Foreskin keratinocyte (primary cell): ENCODE measurements at places on chromosomes 5 and 9.

- no peak for DNase-seq
Measured at GRCh38 chr9:99180199-99180598, 41.5 kb downstream of the ALG2 start.

DNA sequence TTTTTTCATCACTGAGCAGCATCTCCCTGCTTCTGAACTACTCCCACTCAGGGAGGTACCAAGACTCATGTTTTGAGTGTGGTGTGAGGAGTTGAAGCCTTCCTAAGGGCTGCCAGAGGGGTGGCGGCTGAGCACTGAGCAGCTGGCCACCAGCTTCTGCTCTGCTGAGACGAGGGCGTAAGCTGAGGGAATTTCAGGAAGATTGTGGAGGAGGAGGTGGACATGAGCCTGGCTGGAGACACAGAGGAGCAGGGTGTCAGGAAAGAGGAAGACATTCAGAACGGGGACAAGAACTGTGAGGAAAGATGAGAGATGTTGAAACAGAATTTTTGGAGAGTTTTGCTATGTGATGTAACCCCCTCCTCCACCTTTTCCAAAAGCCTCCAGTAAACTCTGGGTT is 7.8 kb downstream of the LCP2 start:
- no peak for DNase-seq

- DNase-seq = no peak
Measured at GRCh38 chr9:3873818-3874217, 348.0 kb upstream of the RFX3 start.

GRCh38 chr5:119200795-119201194 is 129.9 kb downstream of the DMXL1 start:
- DNase-seq = no peak

GRCh38 chr9:12854221-12854620 is 79.4 kb downstream of the LURAP1L start:
- DNase-seq = peak; percentile 29

DNA sequence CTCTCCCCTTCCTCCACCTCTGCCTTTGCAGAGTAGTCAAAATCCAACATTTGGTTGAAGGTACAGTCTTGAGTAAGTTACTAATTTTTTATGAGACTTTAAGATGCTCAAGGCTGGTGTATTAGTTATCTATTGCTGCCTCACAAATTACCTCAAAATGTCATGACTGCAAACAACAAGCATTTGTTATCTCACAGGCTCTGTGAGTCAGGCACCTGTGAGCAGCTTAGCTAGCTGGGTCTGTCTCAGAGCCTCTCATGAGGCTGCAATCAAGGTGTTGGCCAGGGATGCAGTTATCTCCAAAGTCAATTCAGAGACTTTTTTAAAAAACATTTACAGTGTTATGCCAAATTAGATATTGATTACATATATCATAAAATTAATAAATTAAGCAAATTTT is 371.3 kb upstream of the RGMB start:
- DNase-seq = peak; percentile 49

DNA sequence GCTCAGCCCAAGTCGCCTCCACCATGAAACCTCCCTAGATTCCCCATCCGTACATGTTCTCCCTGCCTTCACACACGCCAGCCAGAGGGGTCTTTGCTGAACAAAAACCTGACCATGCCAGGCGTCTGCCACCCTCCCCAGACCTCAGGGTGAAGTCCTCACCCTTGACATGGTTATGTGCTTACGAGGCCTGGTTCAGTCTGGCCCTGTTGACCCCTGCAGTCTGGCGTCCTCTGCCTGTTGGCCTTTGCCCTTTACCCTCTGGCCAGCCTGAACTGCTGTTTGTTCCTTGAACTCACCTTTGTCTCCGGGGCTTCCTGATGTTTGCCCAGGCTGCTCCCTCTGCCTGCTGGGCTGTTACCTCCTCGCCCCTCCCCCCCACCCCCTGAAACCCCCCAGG is 29.8 kb downstream of the NCS1 start:
- DNase-seq = no peak

DNA sequence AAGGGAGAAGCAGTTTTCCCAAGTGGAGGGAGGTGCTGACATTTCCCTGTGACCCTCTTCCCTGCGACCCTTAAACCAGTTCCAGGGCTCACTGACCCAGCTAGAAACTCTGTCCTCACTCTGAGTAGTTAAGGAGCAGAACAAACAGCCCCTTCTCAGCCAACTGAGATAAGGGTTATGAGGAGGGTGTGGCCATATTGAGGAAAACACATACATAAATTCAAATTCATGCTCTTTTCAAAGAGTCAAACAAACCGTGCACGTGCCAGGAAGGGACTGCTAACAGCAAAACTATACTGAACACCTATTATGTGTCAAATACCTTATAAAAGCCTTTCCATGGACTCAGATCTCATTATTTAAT is 4.9 kb upstream of the AKNA start:
- DNase-seq = no peak

DNA sequence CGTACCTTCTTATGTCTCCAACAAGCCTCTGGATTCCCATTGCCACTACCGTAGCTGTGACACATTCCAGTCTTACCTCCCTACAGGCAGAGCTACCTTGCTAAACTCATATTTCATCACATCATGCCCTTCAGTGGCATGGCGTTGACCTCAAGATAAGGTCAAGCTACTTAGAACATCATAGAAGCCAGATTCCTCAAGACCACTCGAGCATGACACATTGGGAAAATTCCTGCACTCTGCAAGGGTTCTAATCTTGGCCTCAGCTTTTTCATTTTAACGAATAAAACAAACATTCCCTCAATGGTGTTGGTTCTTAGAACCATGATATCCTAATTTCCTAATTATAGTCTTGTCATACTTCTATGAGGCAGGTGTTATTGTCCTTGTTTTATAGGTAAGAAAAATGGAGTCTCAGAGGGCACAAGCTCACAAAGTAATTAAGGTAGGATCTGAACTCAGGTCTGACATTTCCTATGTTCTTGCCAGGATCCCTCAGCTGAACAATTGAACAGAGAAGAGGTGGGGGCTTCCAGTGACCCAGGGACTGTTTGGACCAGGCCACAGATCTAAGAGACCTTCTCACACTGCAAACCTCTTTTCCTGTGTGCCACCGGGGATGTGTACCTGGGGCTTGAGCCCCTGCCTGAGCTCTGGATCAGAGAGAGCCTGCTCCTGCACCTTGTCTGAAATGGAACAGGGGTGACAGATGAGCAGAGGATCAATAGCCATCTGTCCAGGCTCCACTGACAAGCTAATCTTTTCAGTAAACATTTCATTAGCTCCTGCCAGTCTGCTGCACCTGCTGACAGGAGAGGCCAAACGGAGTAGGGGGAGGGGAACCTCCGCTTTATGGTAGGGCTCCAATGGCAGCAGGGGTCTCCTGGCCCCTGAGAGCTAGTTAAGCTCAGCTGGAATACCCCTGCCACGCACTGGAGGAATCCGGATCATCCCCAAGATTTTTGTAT is 49.3 kb downstream of the ALG2 start:
- DNase-seq = no peak

GRCh38 chr9:88949961-88950340 is 41.3 kb upstream of the S1PR3 start:
- no peak for DNase-seq

DNA sequence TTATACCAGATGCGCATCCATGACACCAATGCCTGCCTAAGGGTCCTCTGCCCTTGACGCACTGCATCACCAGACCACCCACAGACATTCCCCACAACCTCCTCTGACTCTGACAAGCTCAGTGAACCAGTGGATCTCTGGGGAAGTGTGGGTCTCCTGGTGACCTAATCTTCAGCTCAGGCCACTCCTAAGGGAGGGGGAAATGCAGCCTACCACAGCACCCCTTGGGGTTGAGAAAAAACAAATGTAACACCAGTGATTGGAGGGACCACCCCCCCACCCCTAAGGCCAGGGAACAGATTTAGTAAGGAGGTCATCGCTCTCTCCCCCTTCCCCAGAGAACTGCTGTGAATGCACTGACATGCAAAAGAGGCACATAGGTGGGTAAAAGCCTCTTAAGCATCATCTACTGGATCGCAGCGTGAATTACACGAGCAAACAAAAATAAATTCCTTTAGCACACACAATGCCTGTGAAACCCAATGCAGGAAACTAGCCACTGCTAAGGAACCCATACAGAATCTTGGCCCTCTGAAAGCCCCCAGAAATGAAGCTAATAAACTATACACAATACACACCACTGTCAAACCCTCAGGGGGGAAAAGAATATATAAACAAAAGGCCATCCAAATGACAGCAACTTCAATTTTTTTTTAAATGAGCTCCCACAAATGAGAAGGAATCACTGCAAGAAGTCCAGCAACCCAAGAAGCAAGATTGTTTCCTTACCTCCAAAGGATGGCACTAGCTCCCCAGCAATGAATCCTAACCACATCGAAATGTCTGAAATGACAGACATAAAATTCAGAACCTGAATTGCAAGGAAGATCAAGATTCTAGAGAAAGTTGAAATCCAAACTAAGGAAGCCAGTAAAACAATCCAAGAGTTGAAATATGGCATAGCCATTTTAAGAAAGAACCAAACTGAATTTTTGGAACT is 513.7 kb upstream of the PTGER4 start:
- peak; percentile 23 for DNase-seq
